Mesothelial cell of epicardium (in vitro differentiated cells): ENCODE measurements at places on chromosomes 1 and 21.

GRCh38 chr1:105934806-105935205 lies 1121.7 kb upstream of the PRMT6 start:
- peaks cover 10% of the 10 kb centered on the region for H3K4me1 ChIP-seq
- H3K36me3 ChIP-seq: no peaks in the 10 kb centered on the region
- no peak overlapping the region for H3K27ac ChIP-seq
- DNase-seq: no peak

GRCh38 chr1:203592156-203592555 lies 34.5 kb upstream of the ATP2B4 start:
- peak; percentile 75 for DNase-seq
- H3K27ac ChIP-seq: peak overlapping the region; percentile 98
- H3K4me1 ChIP-seq: peaks cover 59% of the 10 kb centered on the region
- no peaks in the 10 kb centered on the region for H3K36me3 ChIP-seq
- no peak overlapping the region for H3K4me3 ChIP-seq
- H3K27me3 ChIP-seq: no peaks in the 10 kb centered on the region

DNA sequence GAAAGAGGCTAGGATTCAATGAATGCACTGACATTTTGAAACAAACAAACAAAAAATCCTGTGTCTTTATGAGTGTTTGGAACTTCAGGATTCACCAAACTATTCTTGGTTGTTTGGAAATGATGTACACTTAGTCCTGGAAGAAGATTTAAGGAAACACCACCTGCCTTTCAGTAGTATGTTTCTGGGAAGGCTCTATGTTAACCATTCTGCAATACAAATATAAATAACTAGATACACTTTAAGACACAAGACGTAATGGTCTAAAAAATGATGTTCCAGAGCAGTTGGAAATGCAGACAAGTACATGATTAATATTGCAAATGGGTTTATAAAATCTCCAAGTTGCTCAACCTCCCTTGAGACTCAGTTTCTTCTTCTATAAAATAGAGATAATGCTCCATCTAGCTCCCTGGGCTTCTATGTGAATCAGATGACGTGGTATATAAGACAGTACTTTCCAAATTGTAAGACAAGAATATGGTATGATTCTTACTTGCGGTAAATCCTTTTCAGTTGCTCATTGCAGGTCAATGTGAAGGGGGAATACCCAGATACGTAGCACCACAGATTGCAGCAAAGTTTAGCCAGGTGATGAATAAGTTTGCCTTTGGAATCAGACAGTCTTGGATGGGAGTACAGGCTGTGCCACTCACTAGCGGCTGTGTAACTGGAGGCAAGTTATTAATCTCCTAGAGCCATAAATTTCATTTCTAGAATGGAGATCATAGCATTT lies 224.8 kb upstream of the SGIP1 start:
- H3K27ac ChIP-seq: no peak overlapping the region
- no peak overlapping the region for H3K4me3 ChIP-seq
- no peak for DNase-seq

DNA sequence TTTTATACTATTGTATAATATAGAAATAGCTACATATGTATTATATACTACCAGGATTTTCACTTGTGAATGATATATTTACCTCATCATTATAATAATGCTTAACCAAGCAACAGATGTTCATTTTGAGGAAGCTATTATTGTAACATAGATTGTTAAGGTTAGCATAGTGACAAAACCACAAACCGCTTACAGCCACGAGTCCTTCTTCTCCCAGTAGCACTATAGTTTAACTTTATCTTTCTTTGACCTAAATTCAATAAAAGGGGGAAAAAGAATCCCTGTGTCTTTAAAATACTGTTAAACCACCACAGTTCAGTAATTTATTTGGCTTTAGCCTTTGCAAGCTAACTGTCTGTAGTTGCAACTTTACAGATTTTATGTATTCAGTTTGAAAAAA lies 1039.4 kb upstream of the B3GALT2 start:
- H3K4me3 ChIP-seq: no peak overlapping the region
- DNase-seq: no peak
- no peaks in the 10 kb centered on the region for H3K36me3 ChIP-seq
- peaks cover 6% of the 10 kb centered on the region for H3K4me1 ChIP-seq
- H3K27me3 ChIP-seq: no peaks in the 10 kb centered on the region
- H3K27ac ChIP-seq: no peak overlapping the region

- DNase-seq: no peak
- H3K36me3 ChIP-seq: no peaks in the 10 kb centered on the region
- H3K4me3 ChIP-seq: no peak overlapping the region
- no peaks in the 10 kb centered on the region for H3K4me1 ChIP-seq
- H3K27me3 ChIP-seq: peaks cover 8% of the 10 kb centered on the region
Observed at GRCh38 chr1:91997607-91998195, 32.1 kb upstream of the EPHX4 start.

GRCh38 chr1:159339536-159339935 lies 37.4 kb downstream of the FCER1A start:
- H3K27ac ChIP-seq: no peak overlapping the region
- H3K27me3 ChIP-seq: no peaks in the 10 kb centered on the region
- no peaks in the 10 kb centered on the region for H3K36me3 ChIP-seq
- H3K4me3 ChIP-seq: no peak overlapping the region

DNA sequence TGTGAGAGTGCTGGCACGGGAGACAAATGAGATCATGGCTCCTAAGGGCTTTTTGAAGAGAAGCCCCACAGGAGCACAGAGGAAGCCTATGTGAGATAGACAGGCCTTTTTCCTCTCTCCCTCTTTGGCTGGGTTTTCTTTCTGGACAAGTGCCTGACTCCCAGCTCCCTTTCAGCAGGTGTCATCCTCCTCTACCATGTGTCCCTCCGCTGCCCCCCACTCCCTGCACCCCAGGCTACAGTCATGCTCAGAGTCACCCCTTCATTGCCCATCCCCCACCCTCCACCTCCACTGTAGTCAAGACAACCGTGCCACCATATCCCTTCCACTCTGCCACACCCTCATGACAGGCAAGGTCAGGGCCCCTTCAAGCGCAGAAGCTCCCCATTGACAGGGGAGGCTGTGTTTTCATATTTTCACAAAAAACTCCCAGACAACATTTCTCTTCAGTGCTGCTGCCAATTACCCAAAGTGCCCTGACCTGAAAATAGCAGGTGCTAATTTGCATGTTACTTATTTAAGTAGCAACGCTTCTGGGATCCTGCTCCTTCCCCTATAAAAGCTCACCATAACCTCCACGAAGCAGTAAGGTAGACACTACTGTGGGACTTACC lies 92.1 kb upstream of the IPO9 start:
- no peaks in the 10 kb centered on the region for H3K27me3 ChIP-seq
- DNase-seq: no peak
- no peak overlapping the region for H3K4me3 ChIP-seq
- peaks cover 60% of the 10 kb centered on the region for H3K4me1 ChIP-seq
- H3K36me3 ChIP-seq: no peaks in the 10 kb centered on the region
- peak overlapping the region; percentile 88 for H3K27ac ChIP-seq

DNA sequence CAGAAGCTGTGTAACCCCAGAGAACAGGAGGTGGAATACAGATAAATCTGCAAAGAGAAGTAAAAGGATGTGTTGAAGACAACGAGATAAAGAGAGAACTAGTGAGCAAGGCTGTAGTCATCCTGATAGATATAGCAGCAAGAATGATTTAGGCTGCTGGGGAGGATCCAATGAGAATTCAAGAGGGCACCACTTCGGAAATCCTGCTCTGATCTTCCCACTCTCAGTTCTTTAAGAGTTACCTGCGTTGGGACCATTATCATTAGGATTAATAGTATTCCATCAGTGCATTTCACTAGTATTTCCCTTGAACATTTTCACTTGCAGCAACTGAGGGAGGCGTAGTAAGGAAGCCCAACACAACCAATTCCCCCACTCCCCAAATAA lies at the start of gene BRINP3:
Gene BRINP3, minus strand, starts transcription at position 103 of the 387 bp plus-strand sequence.
- H3K4me3 ChIP-seq: peak within 1 kb of the TSS; percentile 76
- no peak for DNase-seq
- H3K27me3 ChIP-seq: peaks cover 86% of the 10 kb centered on the region
- peaks cover 40% of the 10 kb centered on the region for H3K4me1 ChIP-seq
- no peaks in the 10 kb centered on the region for H3K36me3 ChIP-seq

GRCh38 chr1:77794550-77794949 lies 15.1 kb downstream of the MIGA1 start:
- no peak for DNase-seq
- no peaks in the 10 kb centered on the region for H3K4me1 ChIP-seq
- no peak overlapping the region for H3K27ac ChIP-seq
- H3K36me3 ChIP-seq: peaks cover 20% of the 10 kb centered on the region

- DNase-seq: no peak
- H3K4me3 ChIP-seq: no peak overlapping the region
- peaks cover 6% of the 10 kb centered on the region for H3K27me3 ChIP-seq
- peaks cover 7% of the 10 kb centered on the region for H3K4me1 ChIP-seq
- no peak overlapping the region for H3K27ac ChIP-seq
Observed at GRCh38 chr1:217881131-217881543, 250.0 kb downstream of the SPATA17 start.

DNA sequence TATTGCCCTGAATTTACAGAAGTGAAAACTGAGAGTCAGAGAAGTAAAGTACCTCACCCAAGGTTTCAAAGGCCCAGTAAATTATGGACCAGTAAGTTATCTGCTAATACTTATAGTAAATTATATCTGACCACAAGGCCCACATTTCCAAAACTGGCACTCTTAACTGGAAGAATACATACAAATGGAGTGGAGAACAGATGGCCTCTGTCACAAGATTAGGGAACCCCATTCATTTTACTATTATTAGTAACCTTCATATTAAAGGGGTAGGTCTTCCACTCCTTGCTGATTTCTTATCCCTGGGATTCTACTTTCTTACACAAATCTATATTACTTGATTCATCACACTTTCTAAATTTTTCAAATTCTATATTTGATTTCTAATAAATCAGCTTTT lies 588.8 kb downstream of the NEGR1 start:
- no peaks in the 10 kb centered on the region for H3K4me1 ChIP-seq
- no peak overlapping the region for H3K27ac ChIP-seq
- no peaks in the 10 kb centered on the region for H3K36me3 ChIP-seq
- H3K27me3 ChIP-seq: peaks cover 3% of the 10 kb centered on the region
- H3K4me3 ChIP-seq: no peak overlapping the region

DNA sequence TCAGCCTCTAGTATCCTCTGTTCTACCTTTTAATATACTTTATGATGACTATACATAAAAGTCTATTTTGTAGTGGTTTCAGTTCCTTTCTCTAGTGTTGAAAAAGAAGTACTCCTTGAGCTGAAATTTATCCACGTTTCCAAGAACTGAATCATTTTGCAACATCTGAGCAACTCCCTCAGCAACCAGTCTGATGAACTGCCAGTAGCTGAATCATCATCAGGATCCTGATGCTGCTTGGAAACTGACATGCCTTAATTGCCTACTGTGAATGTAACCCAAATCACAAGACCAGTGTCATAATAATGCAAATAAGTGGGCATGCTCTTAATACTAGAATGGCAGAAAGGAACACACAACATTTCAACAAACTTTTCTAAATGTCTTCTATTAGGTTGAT lies 103.3 kb downstream of the CYYR1 start:
- no peak overlapping the region for H3K27ac ChIP-seq
- no peak overlapping the region for H3K4me3 ChIP-seq
- H3K4me1 ChIP-seq: no peaks in the 10 kb centered on the region
- peaks cover 20% of the 10 kb centered on the region for H3K36me3 ChIP-seq
- no peak for DNase-seq

GRCh38 chr1:147591993-147592392 lies 50.7 kb downstream of the BCL9 start:
- DNase-seq: no peak
- no peaks in the 10 kb centered on the region for H3K27me3 ChIP-seq
- H3K27ac ChIP-seq: no peak overlapping the region

- H3K27ac ChIP-seq: peak overlapping the region; percentile 75
- no peaks in the 10 kb centered on the region for H3K27me3 ChIP-seq
- no peak overlapping the region for H3K4me3 ChIP-seq
- no peak for DNase-seq
- peaks cover 14% of the 10 kb centered on the region for H3K4me1 ChIP-seq
Observed at GRCh38 chr1:111690306-111690617, 48.9 kb downstream of the INKA2 start.

DNA sequence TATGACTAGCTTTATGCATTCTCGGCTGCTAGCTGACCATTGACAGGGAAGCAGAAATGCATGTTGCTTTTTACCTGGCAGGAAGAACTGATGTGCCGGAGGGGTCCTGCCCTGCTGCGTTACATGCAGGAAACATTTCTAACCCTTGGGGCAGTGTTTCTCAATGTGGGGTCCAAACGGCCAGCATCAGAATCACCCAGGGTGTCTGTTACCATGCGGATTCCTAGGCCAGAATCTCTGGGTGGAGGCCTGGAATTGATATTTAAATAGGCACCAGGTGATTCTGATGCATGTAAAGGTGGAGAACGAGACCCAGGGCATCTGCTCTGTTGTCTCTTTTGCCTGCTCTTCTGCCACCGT lies 182.7 kb downstream of the PCP4 start:
- H3K4me3 ChIP-seq: no peak overlapping the region
- no peak for DNase-seq
- no peaks in the 10 kb centered on the region for H3K36me3 ChIP-seq
- H3K4me1 ChIP-seq: peaks cover 11% of the 10 kb centered on the region

DNA sequence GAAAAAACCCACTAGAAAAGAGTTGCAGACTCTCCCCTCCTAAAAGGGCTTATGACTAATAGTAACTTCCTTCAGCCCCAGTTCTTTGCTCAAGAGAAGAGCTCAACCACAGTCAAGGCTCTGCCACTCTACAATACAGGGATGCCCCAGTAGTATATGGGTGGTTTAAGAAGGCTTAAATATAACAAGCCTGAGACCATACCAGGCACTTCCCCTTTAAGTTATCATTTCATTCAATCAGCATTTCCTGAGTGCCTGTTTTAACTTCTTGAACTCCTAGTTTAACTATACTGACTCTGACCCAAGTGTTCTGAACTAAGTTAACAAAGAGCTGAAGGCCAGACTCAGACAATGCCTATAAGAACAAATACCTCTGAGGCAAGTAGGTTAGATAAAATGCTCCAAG lies 19.8 kb downstream of the PRPF38A start:
- H3K4me3 ChIP-seq: no peak overlapping the region
- DNase-seq: no peak
- peaks cover 25% of the 10 kb centered on the region for H3K4me1 ChIP-seq
- peaks cover 25% of the 10 kb centered on the region for H3K36me3 ChIP-seq
- H3K27me3 ChIP-seq: no peaks in the 10 kb centered on the region
- H3K27ac ChIP-seq: peak overlapping the region; percentile 51

- DNase-seq: no peak
- H3K36me3 ChIP-seq: no peaks in the 10 kb centered on the region
- H3K4me1 ChIP-seq: peaks cover 20% of the 10 kb centered on the region
- no peak overlapping the region for H3K4me3 ChIP-seq
- peaks cover 23% of the 10 kb centered on the region for H3K27me3 ChIP-seq
Observed at GRCh38 chr1:17745479-17745955, 9.6 kb upstream of the ACTL8 start.

- peaks cover 8% of the 10 kb centered on the region for H3K4me1 ChIP-seq
- H3K27ac ChIP-seq: no peak overlapping the region
- H3K27me3 ChIP-seq: no peaks in the 10 kb centered on the region
Observed at GRCh38 chr1:7988576-7988975, 27.1 kb downstream of the PARK7 start.

- no peak for DNase-seq
- no peak overlapping the region for H3K4me3 ChIP-seq
- H3K27me3 ChIP-seq: no peaks in the 10 kb centered on the region
Observed at GRCh38 chr1:91684481-91685196, 184.0 kb downstream of the CDC7 start.

- no peaks in the 10 kb centered on the region for H3K4me1 ChIP-seq
- H3K27ac ChIP-seq: no peak overlapping the region
- no peak overlapping the region for H3K4me3 ChIP-seq
- DNase-seq: no peak
Observed at GRCh38 chr1:5351366-5351765, 640.9 kb downstream of the NPHP4 start.

- DNase-seq: no peak
- H3K36me3 ChIP-seq: no peaks in the 10 kb centered on the region
- peak overlapping the region; percentile 25 for H3K27ac ChIP-seq
- peaks cover 14% of the 10 kb centered on the region for H3K4me1 ChIP-seq
Observed at GRCh38 chr1:8938232-8938999, 7.3 kb upstream of the CA6 start.
